ENCODE measurements at places on chromosomes 3 and 15.

DNA sequence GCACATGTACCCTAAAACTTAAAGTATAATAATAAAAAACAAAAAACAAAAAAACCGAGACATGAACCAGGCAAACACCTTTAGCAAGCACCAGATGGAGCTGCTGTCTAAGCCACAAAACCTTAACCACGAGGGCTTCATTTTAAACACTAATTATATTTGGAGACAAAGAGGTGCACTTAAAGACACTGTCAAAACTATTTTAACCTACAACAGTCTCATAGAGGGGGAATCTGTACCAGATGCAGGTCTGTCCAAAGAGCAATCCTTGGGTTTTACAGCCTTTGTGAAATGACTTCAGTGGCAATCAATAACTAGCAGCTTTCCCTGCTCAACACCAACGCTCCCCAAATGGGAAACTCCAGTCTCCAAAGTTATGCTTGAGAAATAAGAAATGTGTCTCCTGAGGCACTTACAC is 115.7 kb upstream of the TSPAN3 start:
- DNase-seq: no peak

- no peak for DNase-seq
Measured at GRCh38 chr3:62088472-62089104, 284.8 kb downstream of the FEZF2 start.

GRCh38 chr3:160218136-160218535 is 7.1 kb upstream of the C3orf80 start:
- DNase-seq: no peak

DNA sequence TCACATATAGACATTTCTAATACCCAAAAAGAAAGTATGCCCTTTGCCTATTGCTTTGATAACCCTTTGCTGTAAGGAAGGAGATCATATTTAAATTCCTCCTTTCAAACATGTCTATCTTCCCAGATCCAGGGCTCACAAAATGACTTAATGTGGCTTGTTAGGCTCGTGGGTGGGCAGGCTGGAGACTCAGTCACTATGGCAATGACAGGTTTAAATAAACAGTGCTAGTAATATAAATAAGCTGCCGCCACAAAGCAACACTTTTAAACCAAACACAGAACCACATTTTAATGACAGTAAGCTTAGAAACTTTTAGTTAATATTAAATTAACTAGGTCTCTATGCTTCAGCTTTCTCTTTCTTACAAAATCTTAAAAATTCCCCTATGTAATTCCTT is 616.0 kb upstream of the NAALADL2 start:
- DNase-seq: no peak

- no peak for DNase-seq
Measured at GRCh38 chr3:14278799-14279625, 100.4 kb downstream of the LSM3 start.

GRCh38 chr3:12449889-12450682 is 34.2 kb upstream of the TSEN2 start:
- DNase-seq: no peak

GRCh38 chr15:70141376-70142071 is 43.8 kb upstream of the TLE3 start:
- no peak for DNase-seq
